Activated CD4-positive, alpha-beta T cell treated with anti-CD3 and anti-CD28 coated beads for 1 hour (primary cell): ENCODE measurements at places on chromosomes 2 and 18.

DNA sequence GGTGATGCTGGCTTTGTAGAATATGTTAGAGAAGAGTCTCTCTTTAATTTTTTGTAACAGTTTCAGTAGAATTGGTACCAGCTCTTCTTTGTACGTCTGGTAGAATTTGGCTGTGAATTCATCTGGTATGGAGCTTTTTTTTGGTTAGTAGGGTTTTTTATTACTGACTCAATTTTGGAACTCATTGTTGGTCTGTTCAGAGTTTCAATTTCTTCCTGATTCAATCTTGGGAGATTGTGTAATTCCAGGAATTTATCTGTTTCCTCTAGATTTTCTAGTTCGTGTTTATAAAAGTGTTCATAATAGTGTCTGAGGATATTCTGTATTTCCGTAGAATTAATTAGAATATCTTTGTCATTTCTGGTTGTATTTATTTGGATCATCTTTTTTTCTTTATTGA is 943.5 kb downstream of the TRIB2 start:
- DNase-seq: no peak

- DNase-seq: no peak
These were observed 91.6 kb upstream of the SMAD2 start for GRCh38 chr18:48022021-48022420.

DNA sequence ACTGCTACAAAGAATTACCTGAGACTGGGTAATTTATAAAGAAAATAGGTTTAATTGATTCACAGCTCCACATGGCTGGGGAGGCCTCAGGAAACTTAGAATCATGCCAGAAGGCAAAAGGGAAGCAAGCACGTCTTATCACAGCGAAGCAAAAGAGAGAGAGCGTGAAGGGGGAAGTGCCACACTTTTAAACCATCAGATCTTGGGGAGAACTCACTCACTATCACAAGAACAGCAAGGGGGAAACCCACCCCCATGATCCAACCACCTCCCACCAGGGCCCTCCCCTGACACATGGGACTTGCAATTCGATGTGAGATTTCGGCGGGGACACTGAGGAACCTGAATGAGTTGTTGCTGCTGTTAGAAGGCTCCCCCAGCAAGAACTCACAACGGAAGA is 220.2 kb upstream of the PIEZO2 start:
- DNase-seq: no peak

- DNase-seq: no peak
These were observed 72.9 kb upstream of the SCG2 start for GRCh38 chr2:223674998-223675609.

- DNase-seq: no peak
These were observed 53.1 kb upstream of the ATL2 start for GRCh38 chr2:38430196-38430595.
